CD4-positive, alpha-beta T cell treated with Interleukin-15 for 4 hours (primary cell): ENCODE measurements at places on chromosomes 7 and 10.

DNA sequence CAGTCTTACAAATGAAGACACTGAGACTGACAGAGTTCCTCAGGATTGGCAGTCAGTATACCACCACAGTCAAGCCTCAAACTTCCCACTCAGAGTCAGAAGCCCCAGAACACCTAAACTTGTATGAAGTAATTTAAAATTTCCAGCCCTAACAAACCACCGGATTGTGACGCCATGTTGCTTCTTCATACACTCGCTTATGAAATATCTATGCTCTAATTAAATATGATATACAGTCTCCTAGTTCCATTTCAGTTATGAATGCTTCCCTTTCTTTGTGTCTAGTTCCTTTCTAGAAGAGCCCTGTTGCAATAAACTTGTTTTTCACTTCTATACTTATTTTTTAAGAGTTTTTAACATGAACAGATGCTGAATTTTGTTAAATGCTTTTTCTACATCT, 172.0 kb upstream of the NOBOX start:
- no peak for DNase-seq

GRCh38 chr7:109663806-109664205, 1094.1 kb downstream of the DNAJB9 start:
- no peak for DNase-seq

GRCh38 chr7:55574051-55574717, 1.9 kb upstream of the VOPP1 start:
- peak; percentile 81 for DNase-seq

DNA sequence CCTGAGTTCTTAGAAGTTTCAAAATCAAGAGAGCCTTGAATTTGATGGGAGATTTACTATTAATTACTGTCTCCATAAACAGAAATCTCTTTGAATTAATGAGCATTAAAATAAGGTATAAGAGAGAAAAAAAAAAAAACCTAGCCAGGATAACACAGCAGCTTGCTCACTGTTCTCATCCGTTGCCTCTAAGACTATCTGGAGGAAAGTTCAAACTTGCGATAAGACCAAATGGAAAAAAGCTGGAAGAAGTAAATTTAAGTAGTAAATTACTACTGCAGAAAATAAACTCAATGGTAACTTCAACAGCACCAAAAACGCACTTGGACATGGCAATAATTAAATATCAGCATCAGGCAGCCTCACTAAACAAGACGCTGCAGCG, 36.7 kb downstream of the GNA12 start:
- no peak for DNase-seq

- no peak for DNase-seq
Measured at GRCh38 chr7:128036226-128036940, 5.1 kb upstream of the LRRC4 start.
